ENCODE measurements at places on chromosomes 12 and 14.
A peak's percentile ranks its signal among the peaks of the same experiment; 100 is the strongest.

DNA sequence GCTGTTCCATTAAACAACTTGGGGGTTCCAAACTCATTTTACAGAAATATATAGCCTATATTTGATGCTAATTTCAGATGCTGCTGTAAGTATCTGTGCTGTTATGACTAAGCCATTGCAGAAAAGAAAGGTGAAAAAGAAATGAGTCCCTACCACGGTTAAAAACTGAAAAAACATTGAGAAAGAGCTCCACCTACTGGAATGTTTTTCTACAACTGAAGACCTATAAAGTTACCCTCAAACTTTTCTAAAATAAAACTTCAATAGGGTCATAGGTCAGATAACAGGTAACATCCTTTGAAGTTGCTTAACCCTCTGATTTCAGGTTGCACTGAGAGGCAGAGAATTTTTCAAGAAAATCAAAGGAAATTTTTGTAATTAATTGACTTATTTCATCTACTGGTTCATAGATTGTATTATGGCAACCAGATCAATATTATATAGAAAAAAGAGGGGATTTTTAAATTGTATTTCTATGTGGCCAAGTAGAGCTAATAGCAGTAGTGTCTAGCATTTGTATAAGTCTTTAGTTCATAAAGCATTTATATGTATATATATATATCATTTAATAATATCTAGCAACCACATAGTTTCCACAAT, 279.9 kb downstream of the RPS29 start:
- DNase-seq, result no peak

GRCh38 chr12:46858368-46858767, 32.6 kb upstream of the SLC38A4 start:
- DNase-seq, result no peak

GRCh38 chr14:55582746-55583145, 2.7 kb downstream of the KTN1 start:
- no peak for DNase-seq

- DNase-seq, result no peak
Observed at GRCh38 chr14:100309028-100309737, 2.9 kb upstream of the SLC25A29 start.

GRCh38 chr12:58747533-58747932, 172.8 kb downstream of the LRIG3 start:
- no peak for DNase-seq

DNA sequence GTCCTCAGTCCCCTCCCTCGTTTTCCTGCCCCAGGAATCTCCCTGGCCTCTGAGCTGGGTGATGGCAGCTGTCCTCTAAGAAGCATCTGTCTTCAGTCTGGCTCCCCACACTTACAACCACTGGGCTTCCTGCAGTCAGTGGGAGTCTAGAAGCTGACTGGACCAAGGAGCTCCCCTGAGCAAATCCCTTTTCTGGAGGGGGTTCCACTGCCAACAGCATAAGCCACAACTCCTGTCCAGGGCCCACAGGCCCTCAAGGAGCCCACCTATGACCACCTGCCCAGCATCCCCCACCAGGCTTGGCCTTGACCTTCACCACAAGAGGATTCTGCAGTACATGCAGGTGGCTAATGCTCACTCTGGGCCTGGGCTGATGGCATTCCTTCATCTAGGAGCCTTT, 4.1 kb downstream of the RDH16 start:
- no peak for DNase-seq

GRCh38 chr14:21100931-21101330, at the start of gene TMEM253:
TSS of gene TMEM253 (plus strand) at chr14:21101066. CDS start at chr14:21101344, 278 bp downstream.
- no peak for DNase-seq

DNA sequence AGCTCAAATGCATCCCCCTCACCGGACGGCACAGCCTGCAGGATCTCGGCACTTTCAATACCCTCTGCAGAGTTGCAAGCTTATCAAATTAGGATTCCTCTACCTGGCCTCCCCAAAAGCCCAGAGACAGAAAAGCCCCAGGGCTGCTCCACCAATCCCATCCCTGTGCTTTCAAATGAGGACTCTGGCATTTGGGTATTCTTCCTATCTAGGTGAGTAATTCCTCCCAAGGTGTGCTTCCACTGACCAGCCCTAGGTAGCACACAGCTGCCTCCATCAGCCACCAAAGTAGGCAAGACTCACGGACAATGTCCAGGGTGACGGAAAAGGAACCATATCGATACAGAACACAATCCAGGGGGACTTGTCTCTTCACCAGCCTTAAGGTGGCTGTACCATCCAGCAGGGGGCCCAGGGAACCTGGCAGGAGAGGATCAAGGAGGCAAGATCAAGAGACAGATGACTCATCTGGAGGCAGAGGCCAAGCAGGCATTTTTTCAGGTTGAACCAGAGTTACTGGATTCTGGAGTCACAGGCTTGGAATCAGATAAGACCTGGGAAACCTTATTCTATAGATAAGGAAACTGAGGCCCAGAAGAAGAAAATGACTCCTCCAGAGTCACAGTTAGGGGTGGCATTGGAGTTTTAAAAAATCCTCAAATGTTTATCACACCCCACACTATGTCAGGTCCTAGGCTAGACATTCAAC, 9.9 kb downstream of the PMEL start:
- DNase-seq, result no peak

DNA sequence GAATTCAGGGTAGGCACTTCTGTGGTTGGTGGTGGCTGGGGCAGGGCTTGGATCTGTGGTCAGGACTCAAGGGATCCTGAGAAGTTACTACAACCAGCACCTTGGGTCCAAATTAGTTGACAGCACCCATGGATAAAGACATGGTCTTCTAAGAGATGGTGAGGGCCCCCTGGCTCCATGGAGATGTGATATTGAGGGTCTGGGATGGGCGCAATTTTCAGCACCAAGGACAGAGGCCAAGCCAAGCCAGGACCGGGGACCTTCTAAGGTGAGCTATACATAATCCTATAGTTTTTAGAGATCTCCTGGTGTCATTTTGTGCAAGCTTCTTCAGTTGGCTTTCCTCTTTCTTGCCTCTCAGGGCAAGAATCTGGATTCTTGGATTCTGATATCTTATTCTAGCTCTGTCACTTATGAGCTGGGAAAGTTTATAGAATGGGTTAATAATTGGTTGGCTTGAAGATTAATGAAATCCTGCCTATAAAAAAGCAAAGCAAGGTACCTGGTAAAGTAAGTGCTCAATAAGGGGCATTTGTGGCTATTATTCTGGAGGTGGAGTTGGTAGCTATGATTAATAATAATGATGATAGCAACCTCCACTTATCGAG, 130.1 kb upstream of the LHX5 start:
- DNase-seq, result no peak

DNA sequence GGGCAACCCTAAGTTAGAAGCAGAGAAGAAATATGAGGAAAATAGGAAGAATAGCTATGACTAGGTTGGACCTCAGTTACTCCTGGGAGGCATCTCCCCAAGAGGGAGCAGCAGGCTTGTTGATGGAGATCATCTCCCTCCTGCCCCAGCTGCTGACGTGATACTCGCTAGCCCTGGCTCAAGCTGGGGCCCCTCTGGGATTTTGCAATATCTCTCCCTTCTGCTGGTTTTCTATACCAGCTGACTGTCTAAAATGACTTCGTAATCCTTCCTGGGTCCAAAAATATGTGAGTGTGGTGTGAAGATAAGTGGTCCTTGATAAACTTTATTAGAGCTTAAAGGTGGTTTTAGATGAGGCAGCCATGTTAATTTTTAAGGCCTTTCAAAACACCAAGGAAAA, 4.5 kb upstream of the HECTD4 start:
- DNase-seq, result no peak

DNA sequence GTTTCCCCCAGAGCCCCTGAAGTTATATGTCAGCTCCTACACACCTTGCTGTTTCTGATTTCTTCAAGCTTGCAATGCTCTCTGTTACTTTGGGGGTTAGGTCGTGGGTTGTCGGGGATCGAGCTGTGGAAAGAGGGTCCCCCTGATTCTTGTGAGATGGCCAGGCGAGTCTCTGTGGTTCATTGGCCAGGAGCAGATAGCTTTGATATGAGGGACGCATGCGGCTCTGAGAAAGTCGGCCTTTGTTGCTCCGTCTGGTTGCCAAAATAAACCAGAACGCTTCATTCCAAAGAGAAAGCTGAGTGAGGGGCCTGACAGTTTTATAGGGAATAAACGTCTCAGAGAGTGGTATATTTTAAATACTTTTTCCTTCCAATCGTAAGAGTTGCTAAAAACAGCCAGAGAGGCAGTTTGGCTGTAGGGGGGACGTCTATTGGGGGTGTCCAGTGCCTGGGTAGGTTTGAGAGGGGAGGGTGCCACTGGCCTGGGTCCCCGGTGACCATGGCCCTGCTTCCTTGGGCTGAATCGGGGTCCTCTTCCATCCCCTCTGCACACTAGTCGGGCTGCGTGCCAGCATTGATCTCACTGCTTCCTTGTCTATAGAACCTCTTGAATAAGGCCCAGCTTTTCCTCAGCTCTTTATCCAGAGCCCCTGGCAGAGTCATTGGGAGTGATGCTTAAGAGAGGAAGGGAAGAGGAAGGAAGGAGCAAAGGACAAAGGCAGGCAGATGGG, 18.9 kb downstream of the CCND2 start:
- DNase-seq, result no peak

GRCh38 chr14:102570334-102570995, 22.0 kb upstream of the RCOR1 start:
- DNase-seq, result no peak

- no peak for DNase-seq
Observed at GRCh38 chr12:78004249-78005093, 173.8 kb downstream of the NAV3 start.

DNA sequence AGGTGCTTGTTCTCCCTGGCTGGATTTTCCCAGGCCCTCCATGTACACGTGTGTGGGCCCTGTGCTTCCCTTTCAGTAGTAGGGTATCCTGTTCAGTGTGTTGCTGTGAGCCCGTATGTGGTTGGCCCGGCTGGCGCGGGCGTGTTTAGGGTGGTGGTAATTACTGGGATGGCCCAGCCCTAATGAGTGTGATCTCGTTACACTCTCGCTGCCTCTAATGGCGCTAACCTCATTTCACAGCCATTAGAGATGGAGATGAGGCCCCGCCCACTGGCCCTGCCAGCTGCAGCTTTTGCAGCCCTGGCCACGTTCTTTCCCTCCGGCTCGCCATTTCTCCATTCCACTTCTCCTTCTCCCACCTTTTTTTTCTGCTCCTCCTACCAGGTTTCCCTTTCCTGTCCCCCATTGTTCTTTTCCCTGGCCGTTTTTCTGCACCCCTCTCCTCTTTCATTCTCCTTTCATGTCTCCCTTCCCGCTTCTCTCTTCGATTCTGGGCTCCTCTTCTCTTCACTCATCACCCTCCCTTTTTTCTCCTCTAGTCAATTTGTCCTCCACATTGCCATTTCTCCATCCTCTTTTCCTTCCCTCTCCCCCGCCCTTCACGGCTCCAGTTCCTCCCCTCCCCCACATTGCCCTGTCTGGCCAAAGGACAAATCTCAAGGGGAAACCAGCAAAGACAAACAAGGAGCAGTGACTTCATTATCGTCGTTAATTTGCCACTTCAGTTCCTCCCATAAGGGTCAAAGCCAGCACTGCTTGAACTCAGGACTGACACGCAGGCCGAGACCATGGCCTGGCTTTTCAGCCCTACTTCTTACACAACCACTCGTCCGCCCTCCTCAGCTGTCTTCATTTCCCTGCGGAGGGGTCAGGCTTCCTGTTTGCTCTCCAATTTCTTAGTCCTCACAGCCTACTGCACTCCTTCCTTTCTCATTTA, 6.8 kb downstream of the ZFHX2 start:
- DNase-seq, result no peak

GRCh38 chr14:23327947-23328744, 6.9 kb downstream of the PABPN1 start:
- peak; percentile 61 for DNase-seq

DNA sequence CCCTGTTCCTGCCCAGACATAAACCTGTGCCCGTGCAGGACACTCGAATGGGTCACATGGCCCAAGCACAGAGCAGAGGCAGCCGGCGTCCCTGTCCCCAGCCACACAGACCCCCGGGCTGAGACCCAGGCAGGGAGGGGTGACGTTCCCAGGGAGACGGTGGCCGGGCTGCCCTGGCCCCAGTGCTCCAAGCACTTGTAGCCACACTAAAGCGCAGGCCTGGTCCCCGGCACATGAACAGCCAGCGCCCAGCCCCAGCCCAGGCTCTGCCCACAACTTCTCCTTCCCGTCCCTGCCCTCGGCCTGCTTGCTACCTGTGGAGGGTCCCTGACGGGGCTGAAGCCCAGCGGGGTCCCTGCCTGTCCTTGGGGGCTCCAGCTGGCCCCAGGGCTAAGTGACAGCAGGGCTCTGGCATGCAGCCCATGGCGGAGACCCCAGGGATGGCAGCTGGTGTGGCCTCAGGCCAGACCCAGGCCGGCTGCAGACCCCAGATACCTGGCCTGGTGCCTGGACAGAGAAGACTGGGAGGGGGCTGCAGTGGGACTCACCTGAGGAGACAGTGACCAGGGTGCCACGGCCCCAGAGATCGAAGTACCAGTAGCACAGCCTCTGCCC, 338.4 kb downstream of the TMEM121 start:
- no peak for DNase-seq

GRCh38 chr14:77849711-77850110, 49.8 kb downstream of the ADCK1 start:
- no peak for DNase-seq

DNA sequence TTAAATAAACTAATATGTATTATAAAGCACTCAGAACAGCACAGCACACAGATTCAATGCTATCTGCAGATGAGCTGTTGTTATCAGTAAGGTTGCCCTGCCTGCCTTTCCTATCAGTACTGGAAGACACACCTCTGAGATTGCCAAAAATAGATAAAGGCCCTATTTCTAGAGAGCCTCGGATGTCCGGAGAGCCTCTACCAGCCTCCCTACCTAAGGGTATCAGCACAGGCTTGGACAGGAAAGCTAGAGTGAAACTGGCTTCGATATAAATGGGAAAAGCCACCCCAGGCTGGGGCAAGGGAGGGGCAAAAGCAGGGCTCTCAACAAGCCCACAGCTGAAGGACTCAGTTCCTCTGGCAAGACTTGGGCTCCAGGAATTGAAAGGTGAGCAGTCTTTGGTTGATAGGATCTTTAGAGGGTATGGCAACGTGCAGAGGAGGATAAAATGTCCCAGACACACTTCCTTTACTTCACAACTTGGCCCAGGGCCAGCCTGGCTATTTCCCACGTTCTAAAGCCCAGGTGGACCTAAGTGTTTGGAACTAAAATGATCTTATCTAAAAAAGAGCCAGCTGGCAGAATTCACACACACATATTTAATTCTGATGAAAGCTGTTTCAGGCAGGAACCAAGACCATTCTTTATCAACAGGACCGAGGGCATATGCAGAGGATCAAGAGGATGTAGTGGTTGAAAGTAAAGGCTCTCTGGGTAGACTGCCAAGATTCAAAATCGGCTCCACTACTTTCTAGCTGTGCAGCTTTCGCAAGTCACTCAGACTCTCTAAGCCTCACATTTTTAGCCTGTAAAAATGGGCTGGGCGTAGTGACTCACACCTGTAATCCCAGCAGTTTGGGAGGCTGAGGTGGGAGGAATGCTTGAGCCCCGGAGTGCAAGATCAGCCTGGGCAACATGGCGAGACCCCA, 37.8 kb upstream of the ITPR2 start:
- no peak for DNase-seq

DNA sequence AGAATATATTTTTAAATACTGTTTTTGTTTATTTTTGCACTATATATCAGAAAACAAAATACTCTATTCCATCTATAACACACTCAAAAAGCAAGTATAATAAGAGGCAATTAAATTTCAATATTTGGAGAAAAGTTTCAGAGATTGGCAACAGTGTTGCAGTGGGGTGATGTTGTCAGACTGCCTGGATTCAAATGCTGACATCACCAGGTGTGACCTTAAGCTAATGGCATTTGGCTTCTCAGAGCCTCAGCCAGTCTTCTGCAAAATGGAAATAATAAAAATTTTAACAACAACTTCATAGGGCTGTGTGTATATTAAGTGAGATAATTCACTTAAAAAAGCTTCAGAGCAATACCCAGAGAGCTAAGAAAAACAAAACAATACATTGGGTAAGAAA, 74.7 kb downstream of the TMTC1 start:
- DNase-seq, result no peak
